ENCODE measurements at places on chromosomes 7 and 10. TPM values are rescaled to one million over a fixed set of nuclear protein-coding genes. Genes with fewer than 3 reads are reported as not detected.

The ST8SIA6 gene
- total RNA-seq, result not detected

DNA sequence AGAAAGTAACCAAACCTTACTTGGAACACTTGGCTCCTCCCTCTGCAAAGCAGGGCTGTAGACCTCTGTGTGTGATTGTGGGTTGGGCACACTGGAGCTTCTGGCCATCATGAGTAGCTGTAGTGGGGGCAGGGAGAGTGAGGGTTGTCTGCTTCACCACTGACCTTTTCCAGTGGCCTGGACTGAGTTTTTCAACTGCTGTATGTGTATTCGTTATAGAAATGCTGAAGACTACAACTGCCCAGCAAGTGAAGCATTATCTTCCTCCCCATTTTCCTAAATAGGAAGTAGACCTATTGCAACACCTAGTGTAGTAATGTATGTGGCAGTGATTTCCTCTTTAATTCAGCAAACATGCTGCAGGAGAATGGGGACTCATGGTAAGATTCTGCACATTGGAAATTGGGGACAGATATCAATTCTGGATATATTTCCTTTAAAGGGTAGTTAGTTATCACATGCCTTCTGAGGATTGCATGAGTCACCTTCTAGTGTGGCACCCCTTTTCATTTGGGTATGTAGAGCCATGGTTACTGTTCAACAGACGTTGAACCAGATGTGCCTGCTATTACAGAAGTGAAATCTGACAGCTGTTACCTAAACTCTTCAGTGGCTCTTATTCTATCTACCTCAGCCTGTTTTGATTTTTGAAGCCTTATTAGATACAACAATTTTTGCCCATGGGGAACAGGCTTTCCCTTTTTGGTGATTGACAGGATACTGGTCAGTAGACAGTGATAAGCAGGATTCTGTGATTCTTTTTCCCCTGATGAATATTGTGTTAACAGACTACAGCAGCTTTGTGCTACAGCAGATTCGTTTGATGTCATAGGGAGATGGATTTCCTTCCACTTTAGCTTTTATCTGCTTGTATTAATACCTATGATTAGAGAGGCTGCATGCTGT lies 130.9 kb downstream of the SND1 start:
- DNase-seq, result no peak

The NEUROG3 gene
- total RNA-seq, result 0.99 TPM

DNA sequence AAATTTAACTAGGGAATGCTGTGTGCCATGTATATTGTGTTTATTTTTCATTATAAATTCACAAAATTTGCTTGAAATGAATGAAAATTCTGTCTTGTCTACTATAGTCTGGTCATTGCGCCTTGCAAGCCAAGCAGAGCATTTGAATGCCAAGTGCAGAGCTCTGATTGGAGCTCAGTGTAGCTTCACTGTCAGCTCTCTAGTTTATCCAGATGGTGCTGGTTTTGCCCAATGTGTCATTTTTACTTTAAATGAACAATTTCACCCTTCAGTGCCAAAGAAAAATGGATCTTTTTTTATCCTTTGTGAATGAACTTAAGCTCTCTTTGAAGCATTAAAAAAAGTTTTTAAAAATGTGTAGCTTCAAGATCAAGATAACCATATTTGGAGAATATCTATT lies 225.6 kb upstream of the CACNA2D1 start:
- DNase-seq, result no peak

- no peak for DNase-seq
Observed at GRCh38 chr10:22630234-22631174, 83.9 kb downstream of the PIP4K2A start.

- DNase-seq, result no peak
Observed at GRCh38 chr10:7389844-7390243, 21.0 kb downstream of the SFMBT2 start.

The EN2 gene
- not detected for total RNA-seq

- no peak for DNase-seq
Observed at GRCh38 chr7:156578978-156579430, 61.6 kb upstream of the RNF32 start.

GRCh38 chr10:86232644-86233043 lies 134.0 kb downstream of the GRID1 start:
- no peak for DNase-seq

The RBP4 gene
- total RNA-seq, result 4.5 TPM

GRCh38 chr10:31171402-31172083 lies 139.9 kb upstream of the ZNF438 start:
- no peak for DNase-seq

- peak; percentile 85 for DNase-seq
Observed at GRCh38 chr7:147547252-147547897, 1043.2 kb upstream of the C7orf33 start.
